Endothelial cell of coronary artery (primary cell): ENCODE measurements at places on chromosomes 2 and 18. TPM values are rescaled to one million over a fixed set of nuclear protein-coding genes. Genes with fewer than 3 reads are reported as not detected.

The IL1R2 gene
- 0.19 TPM in 1 of 2 replicates, not detected in the other for total RNA-seq

The DNAJC10 gene
- 152 and 160 TPM in 2 replicates for total RNA-seq

The SERPINB13 gene
- not detected in 2 replicates for total RNA-seq

The CCDC150 gene
- 4.2 and 6.3 TPM in 2 replicates for total RNA-seq

The NPPC gene
- not detected in 2 replicates for total RNA-seq

The UGT1A10 gene
- total RNA-seq: not detected in 2 replicates

The STARD6 gene
- not detected in 2 replicates for total RNA-seq

The ANKRD53 gene
- total RNA-seq: 0.09 and 0.18 TPM in 2 replicates

The OLA1 gene
- total RNA-seq: 119 and 128 TPM in 2 replicates

The IL18R1 gene
- 2.5 and 3.7 TPM in 2 replicates for total RNA-seq

The ASXL3 gene
- total RNA-seq: 0.18 TPM in 1 of 2 replicates, not detected in the other

The NCKAP5 gene
- total RNA-seq: 0.27 and 0.38 TPM in 2 replicates

The SERPINB12 gene
- total RNA-seq: not detected in 2 replicates

The SPRED2 gene
- 1.5 and 2.7 TPM in 2 replicates for total RNA-seq

The CD207 gene
- total RNA-seq: under 0.01 TPM in 1 of 2 replicates, not detected in the other

The ST3GAL5 gene
- 11.2 and 19.7 TPM in 2 replicates for total RNA-seq

The ATP8B1 gene
- total RNA-seq: 67.1 and 67.3 TPM in 2 replicates

The ABCG8 gene
- total RNA-seq: not detected in 2 replicates

The NTSR2 gene
- not detected in 2 replicates for total RNA-seq

The RSAD2 gene
- total RNA-seq: 0.19 and 0.36 TPM in 2 replicates

The MYL1 gene
- total RNA-seq: not detected in 2 replicates

The PLGLB1 gene
- 0.18 and 0.75 TPM in 2 replicates for total RNA-seq

The TEKT4 gene
- not detected in 2 replicates for total RNA-seq

The TYMS gene
- total RNA-seq: 25.2 and 40.8 TPM in 2 replicates

The ZNF24 gene
- 27.1 and 34.1 TPM in 2 replicates for total RNA-seq

The KLHL30 gene
- total RNA-seq: 0.19 TPM in 1 of 2 replicates, not detected in the other

The POTEC gene
- total RNA-seq: not detected in 2 replicates

The DIPK1C gene
- total RNA-seq: not detected in 2 replicates

The IMPA2 gene
- 7.1 and 8.2 TPM in 2 replicates for total RNA-seq

The SERPINB11 gene
- total RNA-seq: not detected in 2 replicates

The KYNU gene
- total RNA-seq: not detected in 2 replicates

The SPHKAP gene
- not detected in 2 replicates for total RNA-seq

The C2orf69 gene
- 8.7 and 10.2 TPM in 2 replicates for total RNA-seq

The TMEM200C gene
- total RNA-seq: under 0.01 TPM in 2 replicates

The ALPP gene
- total RNA-seq: not detected in 2 replicates

The GPR35 gene
- total RNA-seq: under 0.01 and 0.47 TPM in 2 replicates

The ADRA2B gene
- total RNA-seq: not detected in 2 replicates

The GDF7 gene
- 1.5 and 3.6 TPM in 2 replicates for total RNA-seq

The C2orf80 gene
- not detected in 2 replicates for total RNA-seq

The TXNDC9 gene
- 61.7 and 66.2 TPM in 2 replicates for total RNA-seq

The GCG gene
- total RNA-seq: not detected in 2 replicates

The RESP18 gene
- total RNA-seq: not detected in 2 replicates

The KCNG2 gene
- not detected in 2 replicates for total RNA-seq

The SLC38A11 gene
- not detected in 2 replicates for total RNA-seq

The MAP3K20 gene
- total RNA-seq: 20.5 and 30.0 TPM in 2 replicates

The SERPINB5 gene
- not detected in 2 replicates for total RNA-seq
